ENCODE measurements at places on chromosomes 7 and 10.

- DNase-seq: no peak
Observed at GRCh38 chr7:156230576-156230975, 410.0 kb upstream of the RNF32 start.

DNA sequence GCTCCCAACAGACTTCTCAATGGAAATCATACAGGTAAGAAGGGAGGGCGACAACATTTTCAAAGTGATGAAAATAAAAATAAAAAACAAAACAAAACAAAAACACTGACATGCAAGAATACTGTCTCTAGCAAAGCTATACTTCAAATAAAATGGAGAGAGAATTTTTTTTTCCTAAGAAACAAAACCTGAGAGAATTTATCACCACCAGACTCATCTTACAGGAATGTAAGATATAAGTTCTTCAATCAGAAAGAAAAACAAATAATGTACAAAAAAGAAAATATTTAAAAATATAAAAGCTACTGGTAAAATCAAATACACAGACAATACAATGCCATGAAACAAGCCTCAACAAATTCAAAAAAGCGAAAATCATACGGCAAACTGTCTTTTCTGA lies 113.2 kb downstream of the NRBF2 start:
- no peak for DNase-seq

GRCh38 chr10:21146436-21146789 lies 249.3 kb upstream of the NEBL start:
- no peak for DNase-seq

- DNase-seq: no peak
Observed at GRCh38 chr10:18196806-18197550, 56.8 kb downstream of the CACNB2 start.

DNA sequence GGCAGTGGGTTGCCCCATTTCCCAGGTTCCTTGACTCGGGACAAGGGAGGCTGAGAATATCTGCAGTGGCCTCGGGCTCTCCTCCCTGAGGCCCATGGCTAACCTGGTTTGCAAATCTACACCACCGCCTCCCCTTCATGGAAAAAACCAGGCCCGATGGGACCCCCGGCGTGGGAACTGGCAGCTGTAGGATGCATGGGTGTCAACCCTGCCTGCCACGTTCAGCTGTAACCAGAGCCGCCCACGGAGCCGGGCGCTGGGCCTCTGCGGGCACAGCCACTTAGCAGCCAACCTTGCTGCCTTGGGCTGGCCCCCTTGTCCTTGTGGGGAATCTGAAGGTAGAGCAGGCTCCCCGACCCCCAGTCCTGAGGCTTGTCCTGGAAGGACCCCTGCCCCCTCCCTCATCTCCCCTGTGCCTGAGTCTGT lies 1.6 kb downstream of the PWWP2B start:
- DNase-seq: no peak

DNA sequence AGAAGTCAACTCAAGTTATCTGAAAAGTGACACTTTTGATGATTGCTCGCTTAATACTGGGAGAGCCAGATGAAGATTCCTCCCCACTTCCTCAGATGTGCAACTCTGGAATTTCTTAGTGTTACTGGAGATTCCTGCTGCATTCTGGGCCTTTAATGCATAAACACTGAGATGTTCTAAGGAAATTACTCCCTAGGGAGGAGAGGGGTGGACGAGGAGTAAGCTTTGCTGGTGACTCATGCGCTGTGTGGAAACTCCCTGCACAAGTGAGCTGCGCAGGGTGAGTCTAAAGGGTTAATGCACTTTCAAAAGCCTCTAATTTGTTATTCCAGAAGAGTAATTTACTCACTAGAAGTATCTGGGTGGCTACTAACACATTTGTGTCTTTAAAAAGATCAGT lies 46.3 kb downstream of the EGFR start:
- no peak for DNase-seq

- DNase-seq: no peak
Observed at GRCh38 chr7:146359176-146359575, 242.6 kb downstream of the CNTNAP2 start.

- peak; percentile 61 for DNase-seq
Observed at GRCh38 chr10:93386631-93387369, 95.3 kb downstream of the MYOF start.

GRCh38 chr10:61153771-61154170 lies 209.8 kb upstream of the RHOBTB1 start:
- DNase-seq: peak; percentile 26

GRCh38 chr10:13360587-13360986 lies 12.5 kb upstream of the SEPHS1 start:
- no peak for DNase-seq

GRCh38 chr10:78729800-78730199 lies 339.0 kb upstream of the ZMIZ1 start:
- DNase-seq: peak; percentile 56

DNA sequence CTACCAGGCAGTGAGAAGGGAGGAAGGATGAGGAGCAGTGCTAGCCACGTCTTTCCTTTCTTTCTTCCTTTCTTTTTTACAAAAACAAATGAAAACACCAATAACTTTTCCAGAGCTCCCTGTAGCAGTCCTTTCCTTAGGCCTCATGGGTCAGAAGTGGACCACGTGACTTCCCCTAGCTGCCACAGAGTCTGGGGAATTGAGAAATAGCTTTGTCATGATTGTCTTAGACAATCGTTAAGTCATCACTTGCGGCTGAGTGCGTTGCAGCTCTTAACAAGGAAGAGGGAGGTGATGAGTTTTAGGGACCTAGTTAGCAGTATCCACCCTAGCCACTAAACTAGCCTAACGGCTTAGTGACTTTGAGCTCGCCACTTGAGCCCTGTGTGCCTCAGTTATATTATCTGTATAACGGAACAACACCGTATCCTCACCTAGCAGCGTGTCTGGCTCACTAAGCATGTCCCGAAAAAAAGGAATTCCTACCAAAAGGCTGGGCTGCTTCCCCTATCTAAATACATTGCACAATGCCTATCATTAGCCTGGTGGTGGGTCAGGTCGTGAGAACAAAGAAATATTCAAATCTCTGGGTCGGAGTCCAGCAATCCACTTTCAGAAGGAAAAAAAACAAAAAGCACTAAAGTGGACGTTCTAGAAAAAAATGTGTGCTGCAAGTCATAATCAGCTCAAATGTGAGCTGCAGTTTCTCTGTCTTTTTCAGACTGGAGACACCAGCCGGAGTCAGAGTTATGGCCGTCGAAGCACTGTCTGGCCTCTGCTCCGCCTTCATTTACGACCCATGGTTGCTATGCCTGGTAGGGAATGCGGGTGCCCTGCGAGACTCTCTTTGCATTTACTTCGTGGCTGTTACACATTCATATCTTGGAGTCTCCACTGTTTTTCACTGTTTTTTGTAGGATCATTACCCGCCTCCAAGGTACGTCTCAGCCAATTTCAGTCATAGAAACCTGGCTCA lies 338.5 kb upstream of the FOXK1 start:
- DNase-seq: no peak

DNA sequence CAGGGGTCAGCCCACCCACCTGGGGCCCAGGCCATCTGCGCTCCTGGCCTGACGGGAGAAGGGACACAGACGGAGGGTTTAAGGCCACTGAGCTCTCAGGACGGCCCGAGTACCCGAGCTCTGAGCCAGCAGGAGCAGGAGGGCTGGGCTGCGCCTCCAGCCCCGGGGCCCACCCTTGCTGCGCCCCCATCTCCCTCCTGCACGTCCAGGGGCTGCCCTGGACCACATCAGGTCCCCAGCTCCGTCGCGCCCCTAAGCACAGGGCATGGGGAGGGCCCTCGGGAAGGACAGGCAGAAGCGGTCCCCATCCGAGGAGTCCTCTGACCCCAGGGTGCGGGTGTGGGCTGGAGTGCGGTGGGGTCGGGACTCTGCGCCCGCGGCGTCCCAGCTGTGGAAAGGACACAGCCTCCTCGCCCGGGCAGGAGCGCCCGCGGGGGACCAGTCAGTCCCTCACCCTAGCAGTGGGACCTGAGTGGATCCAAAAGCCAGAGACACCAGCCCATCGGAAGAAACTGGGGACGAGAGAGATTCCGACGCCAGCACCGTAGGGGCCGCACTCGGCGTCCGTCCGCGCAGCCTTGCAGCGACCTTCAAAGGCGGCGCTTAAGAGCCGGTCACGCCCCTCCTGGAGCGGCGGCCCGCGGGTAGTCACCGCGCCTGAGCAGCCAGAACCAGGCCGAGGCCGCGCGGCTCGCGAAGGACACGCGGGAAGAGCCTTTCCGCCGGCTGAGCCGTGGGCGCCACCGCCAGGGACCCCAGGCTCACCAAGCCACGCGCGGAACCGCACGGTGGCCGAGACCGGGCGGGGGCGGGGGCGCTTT lies 15.9 kb downstream of the CAMK2B start:
- DNase-seq: peak; percentile 49

DNA sequence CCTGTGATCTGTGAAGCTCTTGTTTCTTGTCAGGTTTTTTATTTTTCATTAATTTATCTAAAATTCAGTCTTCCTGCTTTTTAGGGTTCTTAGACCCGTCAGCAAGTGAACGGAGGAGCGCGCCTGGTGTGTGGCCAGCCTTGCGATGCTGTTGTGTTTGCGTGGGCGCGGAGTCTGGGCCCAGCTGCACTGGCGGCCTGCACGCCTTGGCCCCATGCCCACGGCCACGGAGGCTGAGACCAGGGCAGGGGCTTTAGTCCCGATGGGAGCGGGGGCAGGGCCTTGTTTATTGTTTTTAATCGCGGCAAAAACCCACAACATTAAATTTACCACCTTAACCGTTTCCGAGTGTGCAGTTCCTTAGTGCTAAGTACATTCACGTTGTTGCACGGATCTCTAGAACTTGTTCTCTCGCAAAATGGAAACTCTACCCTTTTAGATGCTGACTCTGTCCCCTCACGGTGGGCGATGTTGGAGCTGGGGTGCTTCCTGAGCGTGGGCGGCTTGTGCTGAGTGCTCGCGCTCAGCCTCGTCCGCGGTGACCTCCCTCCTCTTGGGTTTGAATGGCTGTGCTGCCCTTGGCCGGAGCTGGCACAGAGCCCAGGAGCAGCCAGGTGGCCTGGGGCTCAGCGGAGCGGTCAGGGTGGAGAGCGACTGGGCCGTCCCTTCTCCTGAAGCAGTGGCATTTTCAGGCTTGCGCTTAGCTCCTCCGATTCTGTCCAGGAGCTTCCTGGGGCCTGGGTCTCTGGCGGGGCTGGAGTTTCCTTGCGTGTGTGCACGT lies 69.1 kb downstream of the INPP5A start:
- no peak for DNase-seq

DNA sequence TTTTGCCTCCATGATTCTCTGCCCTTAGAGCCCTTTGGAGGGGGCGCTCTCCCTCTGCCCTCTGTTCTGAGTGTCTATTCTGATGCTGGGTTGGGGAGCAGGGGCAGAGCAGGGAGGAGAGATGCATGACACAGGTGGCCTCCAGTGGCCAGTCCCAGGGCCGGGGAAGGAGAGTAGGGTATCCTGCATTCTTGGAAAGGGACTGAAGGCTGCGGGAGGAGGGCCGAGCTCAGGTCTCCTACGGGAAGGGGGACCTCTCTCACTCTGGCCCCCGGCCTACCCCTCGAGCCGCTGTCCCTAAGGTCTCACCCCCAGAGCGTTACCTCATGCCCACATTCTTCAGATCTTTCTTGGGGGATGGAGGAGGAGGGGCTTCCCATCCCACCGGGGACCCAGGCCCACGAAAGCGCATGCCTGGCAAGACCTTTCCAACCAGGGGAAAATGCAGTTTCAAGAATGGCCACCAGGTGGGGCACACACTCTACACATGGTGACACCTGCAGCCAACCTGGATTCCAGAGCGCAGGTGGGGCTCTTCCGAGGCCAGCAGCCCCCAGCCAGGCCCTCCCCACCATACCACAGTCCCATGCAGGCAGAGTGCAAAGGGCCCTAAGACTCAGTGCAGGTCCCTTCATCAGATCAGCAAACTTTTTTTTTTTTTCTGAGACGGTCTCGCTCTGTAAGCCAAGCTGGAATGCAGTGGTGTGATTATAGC lies 86.4 kb downstream of the MYL10 start:
- peak; percentile 60 for DNase-seq

- peak; percentile 88 for DNase-seq
Observed at GRCh38 chr10:101032637-101033224, 1.7 kb downstream of the SFXN3 start.

DNA sequence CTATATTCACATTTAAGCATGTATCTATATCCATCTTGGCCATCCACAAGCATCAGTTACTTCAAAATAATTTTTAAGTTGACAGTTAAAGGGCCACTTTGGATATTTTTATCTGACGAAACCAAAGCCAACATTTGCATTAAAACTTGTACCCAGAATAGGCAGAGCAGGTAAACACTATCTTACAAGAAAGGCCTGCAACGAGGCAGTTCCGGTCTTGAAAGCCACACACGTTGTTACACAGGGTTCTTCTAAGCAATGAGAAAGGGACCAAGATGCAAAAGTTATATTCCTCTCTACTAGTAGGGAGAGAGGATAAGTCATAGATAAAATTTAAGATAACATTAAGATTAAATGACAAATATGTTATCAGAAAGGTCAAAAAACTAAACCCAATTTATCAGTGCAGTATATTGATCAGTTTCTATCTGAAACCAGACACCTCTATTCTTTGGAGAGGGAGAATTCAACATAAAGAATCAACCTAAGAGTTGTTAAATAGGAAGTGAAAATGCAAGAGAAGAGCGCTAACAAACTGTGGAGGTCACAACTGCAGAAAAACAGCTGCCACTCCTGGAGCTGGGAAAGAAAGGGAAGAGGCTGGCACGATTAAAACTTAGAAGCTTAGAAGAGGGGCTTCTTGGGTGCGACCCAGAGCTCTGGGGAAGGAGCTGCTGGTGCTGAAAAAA lies 701.3 kb downstream of the TNS3 start:
- DNase-seq: no peak

DNA sequence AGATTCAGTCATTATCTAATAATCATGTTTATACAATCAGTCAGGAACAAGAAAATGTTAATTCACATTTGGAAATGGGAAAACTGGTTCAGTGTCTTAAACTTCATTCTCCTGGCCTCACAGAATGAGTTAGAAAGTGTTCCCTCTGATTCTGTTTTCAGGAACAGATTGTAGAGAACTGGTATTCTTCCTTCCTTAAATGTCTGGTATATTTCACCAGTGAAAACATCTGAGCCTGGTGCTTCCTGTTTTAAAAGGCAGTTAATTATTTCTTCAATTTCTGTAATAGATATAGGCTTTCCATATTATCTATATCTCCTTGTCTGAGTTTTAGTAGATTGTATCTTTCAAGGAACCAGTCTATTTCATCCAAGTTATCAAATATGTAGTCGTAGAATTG lies 97.1 kb upstream of the TMEM168 start:
- DNase-seq: no peak

Measured in common myeloid progenitor, CD34-positive (primary cell).